Sigmoid colon (tissue), 7 donors: ENCODE measurements at places on chromosomes 4 and X.
A peak's percentile ranks its signal among the peaks of the same experiment; 100 is the strongest.

DNA sequence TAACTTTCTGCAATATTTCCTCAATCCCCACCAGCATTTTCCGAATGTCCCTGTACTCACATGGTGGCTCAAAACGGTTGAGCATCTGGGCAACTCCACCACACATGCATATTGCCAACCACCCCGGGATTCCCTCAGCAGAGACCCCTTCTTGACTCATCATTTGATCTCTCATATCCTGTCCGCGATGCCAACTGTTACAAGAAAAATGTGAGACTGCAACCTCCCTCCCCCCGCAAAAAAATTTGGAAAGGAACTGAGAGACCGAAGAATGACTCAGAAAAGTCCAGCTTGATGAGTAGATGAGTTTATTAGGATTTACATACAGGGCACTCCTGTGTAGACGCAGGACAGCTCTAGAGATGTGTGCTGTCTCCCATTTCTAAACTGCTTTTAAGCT, 561.4 kb downstream of the ZIC3 start:
- no peak for DNase-seq

GRCh38 chrX:22121161-22121560, 89.0 kb downstream of the PHEX start:
- DNase-seq, result no peak

GRCh38 chrX:74230094-74230493, 73.9 kb upstream of the ZCCHC13 start:
- DNase-seq, result no peak

DNA sequence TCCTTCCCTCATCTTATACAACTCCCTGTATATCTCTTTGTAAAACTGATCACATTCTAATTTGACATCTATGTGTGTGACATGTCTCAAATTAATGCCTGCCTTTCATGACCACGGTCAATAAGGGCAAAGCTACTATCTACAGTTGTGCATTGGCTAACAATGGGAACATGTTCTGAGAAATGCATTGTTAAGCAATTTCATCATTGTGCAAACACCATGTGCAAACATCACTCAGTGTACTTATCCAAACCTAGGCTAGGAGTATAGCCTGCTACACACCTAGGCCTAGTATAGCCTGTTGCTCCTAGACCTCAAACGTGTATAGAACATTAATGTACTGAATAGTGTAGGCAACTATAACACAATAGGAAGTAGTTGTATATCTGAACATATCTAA, 95.0 kb downstream of the BANK1 start:
- DNase-seq, result no peak

DNA sequence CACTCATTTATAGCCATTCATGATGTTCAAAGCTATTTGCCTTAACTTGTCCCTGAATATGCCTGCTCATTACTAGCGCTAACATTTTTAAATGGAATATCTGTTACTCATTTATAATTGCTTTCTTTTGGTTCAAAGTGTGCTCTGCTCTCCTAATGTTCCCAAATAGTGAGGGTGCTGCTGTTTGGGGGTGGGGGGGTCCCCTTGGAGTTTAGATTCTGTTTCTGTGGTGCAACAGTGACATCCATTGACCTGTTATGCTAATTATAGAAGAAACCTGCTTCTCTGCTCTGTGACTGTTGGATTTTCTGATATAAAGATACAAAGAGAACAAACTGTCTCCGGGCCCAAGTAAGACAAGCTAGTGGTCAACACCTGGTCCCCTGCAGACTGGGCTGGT, 222.4 kb downstream of the SHROOM3 start:
- no peak for DNase-seq

- peak; percentile 84 for DNase-seq
Measured at GRCh38 chr4:242121-242848, 63.0 kb downstream of the ZNF732 start.

GRCh38 chrX:69093960-69094871, 71.0 kb downstream of the PJA1 start:
- DNase-seq, result peak; percentile 74

- DNase-seq, result no peak
Measured at GRCh38 chr4:177455561-177455970, 13.3 kb upstream of the AGA start.

- DNase-seq, result no peak
Measured at GRCh38 chrX:118506805-118507480, 11.3 kb downstream of the DOCK11 start.

DNA sequence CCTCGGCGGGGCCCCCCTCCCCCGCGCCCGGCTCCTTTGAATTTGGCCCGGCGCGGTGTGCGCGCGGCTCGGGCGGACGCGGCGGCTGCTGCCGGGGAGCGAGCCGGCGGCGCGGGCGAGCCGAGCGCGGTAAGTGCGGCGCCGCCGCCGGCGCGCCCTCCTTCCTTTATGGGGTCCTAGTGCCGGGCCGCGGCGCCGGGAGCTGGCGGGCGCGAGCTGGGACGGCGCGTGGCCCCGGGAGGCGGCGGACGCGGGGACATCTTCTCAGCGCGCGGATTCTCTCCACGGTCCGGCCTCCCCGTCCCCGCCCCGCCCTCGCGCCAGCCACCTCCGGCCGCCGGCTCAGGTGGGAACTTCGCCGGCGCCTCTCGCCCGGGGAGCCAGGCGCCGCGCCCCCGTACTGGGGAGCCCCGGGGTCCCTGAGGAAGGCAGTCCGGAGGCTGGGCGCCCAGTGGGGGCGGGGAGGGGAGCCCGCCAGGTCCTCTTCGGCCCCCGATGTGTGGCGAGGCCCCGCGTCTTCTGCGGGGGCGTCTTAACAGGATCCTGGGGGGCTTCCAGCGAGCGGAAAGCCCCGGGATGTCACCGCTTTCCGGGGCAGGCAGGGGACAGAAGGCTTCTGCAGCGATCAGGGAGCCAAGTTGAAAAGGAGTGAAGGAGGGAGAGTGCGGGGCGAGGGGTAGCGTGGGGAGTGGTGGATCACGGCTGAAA, 98.4 kb upstream of the TENM3 start:
- DNase-seq, result no peak

DNA sequence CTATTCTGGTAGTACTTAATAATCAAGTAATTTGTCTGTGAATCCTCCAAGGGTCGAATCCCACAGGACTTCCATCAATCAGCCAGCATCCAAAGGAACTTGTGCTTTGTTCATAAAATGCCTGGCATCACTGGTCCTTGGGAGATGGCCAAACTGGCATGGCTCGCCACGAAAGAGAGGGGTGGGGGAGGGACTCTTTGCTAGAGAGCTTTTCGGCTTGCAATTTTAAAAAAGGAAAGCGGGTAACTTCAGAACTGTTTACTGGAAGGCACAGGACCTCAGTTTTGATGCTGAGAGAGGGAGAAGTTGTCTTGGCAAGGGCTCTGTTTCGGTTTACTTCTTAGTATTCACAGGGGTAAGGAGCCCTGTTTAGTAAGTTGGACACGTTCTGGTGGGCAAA, 79.4 kb upstream of the FHL1 start:
- DNase-seq, result peak; percentile 72

DNA sequence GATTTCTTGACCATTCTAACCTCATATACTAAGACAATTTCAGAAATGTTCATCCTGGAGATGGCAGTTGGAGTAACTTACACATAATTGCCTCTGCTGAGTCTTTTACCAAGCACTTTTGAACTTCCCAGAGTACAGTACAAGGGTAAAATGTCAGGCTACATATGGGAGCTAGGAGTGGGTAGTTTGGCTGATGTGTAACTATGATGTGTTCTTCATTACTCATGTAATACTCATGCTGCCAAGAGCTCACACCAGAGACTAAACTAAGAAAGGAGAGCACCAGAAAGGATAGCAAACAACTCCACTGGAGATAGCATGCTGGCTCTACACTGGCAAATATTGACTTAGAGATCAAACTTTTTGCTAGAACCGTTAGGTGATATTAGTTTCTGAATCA, 194.0 kb downstream of the PDGFRA start:
- DNase-seq, result no peak
